A172 (cell line): ENCODE measurements at places on chromosomes 3 and 15. TPM values are rescaled to one million over a fixed set of nuclear protein-coding genes. Genes with fewer than 3 reads are reported as not detected.

DNA sequence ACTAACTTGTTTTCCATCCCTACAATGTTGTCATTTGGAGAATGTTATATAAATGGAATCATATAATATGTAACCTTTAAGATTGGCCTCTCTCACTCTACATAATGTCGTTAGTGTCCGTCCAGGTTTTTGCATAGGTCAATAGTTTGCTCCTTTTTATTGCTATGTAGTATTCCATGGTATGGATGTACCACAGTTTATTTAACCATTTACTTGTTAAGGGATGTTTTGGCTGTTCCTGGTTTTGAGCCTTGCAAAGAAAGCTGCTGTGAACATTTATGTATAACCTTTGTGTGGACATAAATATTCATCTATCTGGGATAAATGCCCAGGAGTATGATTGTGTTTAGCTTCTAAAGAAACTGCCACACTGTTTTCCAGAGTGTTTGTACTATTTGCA is 34.1 kb upstream of the SEC22A start:
- no peak for DNase-seq

DNA sequence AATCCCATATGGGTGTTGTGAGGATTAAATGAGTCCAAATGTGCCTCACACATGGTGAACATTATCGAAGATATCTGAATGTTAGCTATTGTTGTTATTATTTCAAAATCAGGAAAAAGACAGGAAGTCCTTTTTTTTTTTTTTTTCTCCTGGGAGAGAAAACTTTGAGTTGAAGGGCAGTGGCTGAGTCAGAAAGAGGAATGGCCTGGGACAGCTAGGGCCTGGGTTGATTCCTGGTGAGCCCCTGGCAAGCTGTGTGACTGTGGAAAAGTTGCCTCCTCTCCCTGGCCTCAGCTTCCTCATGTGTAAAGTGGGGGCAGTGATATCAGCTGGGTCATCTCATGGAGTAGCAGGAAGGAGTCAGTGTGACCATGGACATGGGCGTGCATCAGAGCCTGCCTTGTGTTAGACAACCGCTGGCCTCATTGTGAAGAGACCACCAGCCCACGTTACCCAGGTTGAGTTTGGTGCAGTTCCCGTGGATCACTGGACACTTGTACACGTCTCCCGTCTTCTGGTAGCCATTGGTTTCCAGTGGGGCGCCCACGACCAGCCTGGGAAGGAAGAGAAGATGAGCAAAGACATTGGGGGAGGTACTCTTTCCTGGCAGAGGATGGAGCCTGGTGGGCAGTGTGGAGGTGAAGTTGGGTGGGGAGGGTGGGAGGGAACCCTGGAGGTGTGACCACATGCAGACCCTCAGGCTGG is 63.1 kb downstream of the ITGA11 start:
- no peak for DNase-seq

DNA sequence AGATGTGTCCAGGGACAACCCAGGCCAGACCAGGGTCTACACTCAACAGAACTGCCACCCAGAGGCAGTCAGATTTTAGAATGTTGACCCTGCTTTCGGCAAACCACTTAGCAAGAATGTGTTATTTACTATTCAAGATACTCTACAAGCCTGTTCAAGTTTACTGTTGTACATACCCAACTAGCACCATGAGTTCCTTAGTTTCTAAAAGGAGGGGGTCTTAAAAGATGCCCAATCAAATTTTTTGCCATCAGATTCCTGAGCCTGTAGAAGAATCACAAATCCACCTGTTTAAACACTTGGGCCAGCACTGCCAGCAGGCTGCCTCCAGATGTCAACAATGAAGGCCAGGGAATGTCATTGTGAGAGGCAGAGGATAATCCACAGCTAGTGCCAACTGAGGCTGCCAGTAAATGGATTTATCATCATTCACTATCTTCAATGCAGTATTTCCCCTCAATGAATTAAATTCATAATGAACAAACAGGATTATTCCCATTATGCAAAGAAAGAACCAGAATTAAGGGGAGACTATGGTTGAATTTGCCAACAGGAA is 43.5 kb upstream of the SNRPA1 start:
- DNase-seq: no peak

DNA sequence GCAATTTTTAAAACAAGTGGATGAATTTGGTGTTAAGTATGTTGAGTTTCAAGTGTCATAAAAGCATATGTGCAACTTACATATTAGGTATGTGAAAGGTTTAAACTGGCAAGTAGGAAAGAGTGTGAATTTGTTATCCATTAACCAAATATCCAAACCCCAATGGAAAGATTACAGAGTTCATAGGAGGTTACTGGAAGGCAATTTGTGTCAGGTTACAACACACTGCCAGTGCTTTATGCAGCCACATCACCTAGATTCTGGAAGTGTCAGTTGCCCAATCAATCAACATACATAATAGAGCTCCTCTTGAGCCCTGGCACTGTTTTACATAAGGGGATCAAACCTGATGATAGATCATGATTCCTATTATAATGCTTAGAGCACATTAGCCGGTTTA is 261.0 kb downstream of the ROBO1 start:
- DNase-seq: no peak

DNA sequence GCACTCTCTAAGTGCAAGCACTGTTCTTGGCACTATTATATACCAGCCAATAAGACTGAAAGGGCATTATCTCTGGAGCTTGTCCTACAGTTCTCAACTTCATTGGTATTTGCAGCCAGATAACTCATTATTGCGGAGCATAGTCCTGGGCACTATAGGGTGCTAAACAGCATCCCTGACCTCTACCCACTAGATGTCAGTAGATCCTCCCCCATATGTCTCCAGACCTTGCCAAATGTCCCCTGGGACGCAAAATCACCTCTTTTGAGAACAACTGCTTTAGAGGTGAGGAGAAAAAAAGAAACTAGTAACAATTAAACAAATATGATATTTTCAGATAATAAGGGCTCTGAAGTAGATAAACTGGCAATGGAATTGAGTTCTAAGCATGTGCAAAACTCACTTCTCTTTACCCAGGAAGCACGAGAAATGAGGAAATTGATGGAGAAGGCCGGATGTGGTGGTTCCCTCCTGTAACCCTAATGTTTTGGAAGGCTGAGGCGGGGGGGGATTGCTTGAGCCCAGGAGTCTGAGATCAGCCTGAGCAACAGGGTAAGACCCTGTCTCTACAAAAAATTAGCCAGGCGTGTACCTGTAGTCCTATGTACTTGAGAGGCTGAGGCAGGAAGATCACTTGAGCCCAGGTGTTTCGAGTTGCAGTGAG is 61.4 kb downstream of the FRMD4B start:
- no peak for DNase-seq

GRCh38 chr3:10577486-10577885 is 72.1 kb upstream of the ATP2B2 start:
- DNase-seq: no peak

Gene SLCO2A1
- 0.24 TPM in 1 of 2 replicates, not detected in the other for total RNA-seq

Gene RHOV
- 0.22 and 1.4 TPM in 2 replicates for total RNA-seq

Gene GABRR3
- not detected in 2 replicates for total RNA-seq
